GM12892 (cell line): ENCODE measurements at places on chromosomes 12 and 14.
A peak's percentile ranks its signal among the peaks of the same experiment; 100 is the strongest.

GRCh38 chr14:73170686-73171085 lies 34.4 kb downstream of the PSEN1 start:
- DNase-seq, result no peak

- DNase-seq, result no peak
Observed at GRCh38 chr14:31336646-31337045, 83.7 kb downstream of the HEATR5A start.

GRCh38 chr12:11839091-11839641 lies 189.7 kb downstream of the ETV6 start:
- DNase-seq, result no peak

GRCh38 chr14:35940291-35940690 lies 114.2 kb downstream of the BRMS1L start:
- DNase-seq, result no peak

- DNase-seq, result no peak
Observed at GRCh38 chr12:131098178-131098981, 144.7 kb downstream of the ADGRD1 start.

GRCh38 chr12:49331380-49332222 lies 5.4 kb downstream of the C1QL4 start:
- no peak for DNase-seq

DNA sequence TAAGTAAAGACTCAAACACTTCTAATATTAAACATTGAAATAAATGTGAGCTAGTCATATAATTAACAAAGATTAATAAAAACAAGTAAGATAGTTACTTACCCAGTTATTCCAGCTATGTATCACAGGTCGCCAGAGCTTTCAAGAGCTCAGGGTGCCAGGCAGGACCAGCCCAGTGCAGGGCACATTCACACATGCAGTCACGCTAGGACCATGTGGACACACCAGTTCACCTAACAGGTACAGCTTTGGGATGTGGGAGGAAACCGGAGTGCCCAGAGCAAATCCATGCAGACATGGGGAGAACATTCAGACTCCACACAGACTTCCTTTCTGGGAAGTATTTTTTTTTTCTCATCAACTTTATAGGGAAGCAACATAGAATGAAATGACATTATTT lies 39.3 kb upstream of the KCNA1 start:
- DNase-seq, result no peak

DNA sequence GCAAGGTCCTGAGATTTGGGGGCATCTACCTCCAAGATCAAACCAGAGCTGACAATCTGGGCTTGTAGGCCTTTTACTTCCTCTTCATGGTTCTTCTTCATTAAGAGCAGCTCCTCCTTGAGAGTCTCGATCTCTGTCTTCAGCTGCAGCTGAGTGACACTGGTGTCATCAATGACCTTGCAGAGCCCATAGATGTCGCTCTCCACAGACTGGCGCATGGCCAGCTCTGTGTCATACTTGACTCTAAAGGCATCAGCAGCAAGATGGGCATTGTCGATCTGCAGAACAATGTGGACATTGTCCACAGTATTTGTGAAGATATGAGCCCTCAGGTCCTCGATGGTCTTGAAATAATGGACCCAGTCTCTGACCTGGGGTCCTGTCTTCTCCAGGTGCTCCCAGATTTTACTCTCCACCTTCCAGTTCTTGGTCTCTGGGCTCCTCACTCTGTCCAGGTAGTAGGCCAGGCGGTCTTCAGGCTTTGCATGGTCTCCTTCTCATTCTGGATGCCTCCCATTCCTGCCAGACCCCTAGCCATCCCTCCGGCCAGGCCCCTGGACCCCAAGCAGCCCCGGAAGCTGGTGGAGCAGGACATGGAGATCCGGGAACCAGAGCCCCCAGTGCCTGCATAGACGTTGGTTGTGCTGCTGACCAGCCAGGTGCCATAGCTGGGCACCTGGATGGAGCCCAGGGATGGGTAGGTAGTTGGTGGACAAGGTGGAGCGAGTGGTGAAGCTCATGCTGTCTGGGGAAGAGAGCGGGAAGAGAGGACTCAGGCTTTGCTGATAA lies 141.0 kb downstream of the MSRB3 start:
- no peak for DNase-seq

DNA sequence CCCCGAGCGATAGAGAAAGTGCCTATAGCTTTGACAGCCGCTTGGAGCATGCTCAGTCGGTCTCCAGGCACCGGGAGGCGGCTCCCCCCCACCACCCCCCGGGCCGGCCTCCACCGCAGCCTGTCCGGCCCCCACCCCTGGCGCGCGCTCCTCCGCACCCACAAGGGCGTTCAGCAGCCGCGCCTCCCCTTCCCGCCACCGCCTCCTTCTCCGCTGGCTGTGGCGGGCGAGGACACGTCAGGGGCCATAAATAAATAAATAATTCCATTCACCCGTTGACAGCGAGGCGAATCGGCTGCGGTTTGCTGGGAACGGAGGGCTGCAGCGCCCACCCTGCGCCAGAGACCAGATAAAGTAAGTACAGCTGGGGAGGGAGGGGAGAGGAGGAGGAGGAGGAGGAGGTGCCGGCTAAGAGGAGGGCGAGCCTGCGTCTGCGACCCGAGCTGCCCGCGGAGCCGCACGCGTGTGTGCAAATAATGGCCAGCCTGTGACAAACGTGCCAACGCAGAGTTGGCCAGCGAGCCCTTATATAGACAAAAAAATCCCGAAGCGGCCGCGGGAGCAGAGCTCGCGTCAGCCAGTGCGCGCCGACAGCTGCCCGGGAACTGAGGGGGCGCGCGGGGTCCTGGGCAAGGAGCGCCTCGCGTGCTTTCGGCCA lies at the start of gene SLC16A7:
TSS of gene SLC16A7 (plus strand) at position 147 of the 658 bp plus-strand sequence. CDS start 108,773 bp downstream, outside the sequence.
- DNase-seq, result peak; percentile 38

DNA sequence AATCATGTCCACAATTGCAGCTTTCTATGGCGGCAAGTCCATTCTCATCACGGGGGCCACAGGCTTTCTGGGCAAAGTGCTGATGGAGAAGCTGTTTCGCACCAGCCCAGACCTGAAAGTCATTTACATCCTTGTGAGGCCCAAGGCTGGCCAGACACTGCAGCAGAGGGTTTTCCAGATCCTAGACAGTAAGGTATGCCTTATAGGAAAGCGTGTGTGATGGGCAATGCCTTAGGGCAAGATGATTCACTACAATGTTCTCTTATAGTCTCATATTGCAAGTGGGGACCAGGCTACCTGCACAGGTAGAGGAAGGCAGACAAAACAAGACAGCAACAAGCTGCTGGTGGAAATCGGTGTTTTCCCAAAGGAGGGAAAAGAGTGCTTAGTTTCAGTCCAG lies 110.5 kb downstream of the ERGIC2 start:
- no peak for DNase-seq

- no peak for DNase-seq
Observed at GRCh38 chr12:124512667-124513296, 54.6 kb downstream of the NCOR2 start.

GRCh38 chr12:34352098-34352497 lies 329.8 kb downstream of the ALG10 start:
- DNase-seq, result no peak

DNA sequence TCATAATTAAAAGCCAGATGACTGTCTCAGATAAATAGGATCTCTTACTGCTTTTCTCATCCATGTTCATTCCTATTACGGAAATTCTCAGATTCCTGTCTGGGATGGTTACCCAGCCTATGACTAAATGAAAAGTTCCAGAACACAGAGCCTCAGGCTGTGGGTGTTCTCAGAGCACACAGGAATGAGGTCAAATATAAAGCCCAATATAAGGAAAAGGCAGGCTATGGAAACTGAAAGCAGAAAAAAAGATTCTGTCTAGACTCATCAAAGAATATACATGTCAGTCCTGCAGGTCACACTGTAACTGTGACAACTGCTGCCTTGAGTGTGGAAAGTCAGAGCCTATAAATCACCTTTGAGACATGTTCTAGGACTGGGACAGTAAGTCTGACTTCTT lies 64.3 kb downstream of the DCAF5 start:
- no peak for DNase-seq

DNA sequence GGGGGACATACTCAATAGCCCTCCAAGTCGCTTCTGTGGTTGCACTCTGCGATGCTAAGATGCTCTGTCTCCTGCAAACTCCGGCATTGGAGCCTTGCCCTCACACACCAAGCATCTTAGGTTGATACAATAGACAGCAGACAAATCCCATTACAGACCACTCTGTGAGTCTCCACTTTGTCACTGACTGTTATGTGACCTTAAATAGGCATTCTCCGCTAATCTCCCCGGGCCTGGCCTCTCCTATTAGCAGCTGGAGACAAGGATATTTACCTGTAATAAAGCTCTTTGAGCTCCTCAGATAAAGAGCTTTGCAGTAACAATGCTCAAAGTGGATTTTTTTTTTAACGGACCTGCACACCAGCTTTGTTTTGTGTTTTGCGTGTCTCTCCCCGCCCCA lies 479.7 kb upstream of the TBX3 start:
- DNase-seq, result no peak

DNA sequence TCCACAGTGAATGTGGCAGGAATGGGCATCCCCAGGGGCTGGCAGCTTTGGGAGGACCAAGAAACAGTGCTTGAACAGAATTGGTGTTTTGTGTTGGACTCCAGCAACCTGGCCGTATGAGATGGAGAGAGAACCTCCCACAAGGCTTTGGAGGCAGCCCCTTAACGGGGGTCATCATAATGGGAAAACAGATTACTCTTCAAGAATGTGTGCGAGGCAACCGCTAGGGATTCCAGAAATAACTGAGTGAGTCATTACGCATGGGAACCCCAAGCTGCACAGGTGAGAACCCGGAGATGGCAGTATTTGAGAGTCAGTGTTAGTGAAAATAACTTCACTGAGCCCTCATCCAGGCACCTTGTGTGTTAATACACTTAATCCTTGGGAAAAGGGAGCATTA lies 567.8 kb upstream of the TBX3 start:
- no peak for DNase-seq

GRCh38 chr14:58717211-58717610 lies 79.4 kb downstream of the DACT1 start:
- no peak for DNase-seq

DNA sequence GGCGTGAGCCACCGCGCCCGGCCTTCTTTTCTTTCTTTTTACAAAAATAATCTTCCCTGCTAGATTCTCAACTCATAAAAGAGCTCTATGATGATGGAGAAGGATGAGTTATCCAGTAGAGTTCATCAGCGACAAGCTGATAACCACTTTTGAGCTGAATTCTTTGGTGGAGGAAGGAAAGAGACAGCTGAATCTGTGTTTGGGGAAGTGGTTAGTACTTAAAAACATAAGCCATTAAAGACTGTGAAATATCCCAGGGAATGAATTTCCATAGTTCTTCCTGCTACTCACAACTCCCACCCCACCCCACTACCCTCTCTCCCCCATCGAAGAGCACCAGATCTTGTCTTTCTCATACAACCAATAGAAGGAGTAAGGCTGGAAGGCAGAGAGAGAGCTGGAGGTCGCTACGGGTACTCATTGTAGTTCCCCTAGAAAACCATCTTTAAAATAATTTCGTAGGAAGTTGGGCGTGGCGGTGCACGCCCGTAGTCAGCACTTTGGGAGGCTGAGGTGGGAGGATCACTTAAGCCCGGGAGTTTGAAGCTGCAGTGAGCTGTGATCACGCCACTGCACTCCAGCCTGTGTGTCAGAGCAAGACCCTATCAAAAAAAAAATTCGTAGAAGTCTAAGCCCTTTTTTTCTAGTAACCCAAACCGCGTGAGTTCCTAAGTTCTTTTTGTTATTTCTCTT lies 647 bp upstream of the ESPL1 start:
- DNase-seq, result no peak

DNA sequence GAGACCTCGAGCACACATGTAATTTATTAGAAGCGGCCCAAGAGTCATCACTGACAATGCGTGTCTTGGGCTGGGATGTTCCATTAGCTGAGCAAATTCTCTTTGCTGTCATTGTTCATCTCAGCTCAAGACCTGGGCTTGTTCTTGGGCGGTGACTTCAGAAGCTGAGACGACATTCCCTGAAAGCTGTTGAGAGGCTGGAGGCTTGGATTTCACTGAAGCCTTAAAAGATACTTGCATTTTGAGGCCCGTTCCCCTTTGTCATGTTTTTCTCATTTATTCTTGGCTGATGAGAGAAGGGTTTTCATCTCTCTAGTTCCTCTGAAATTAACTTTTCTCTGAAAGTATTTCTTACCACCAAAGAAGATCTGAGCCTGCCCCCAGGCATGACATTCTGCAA lies 16.6 kb upstream of the SUSD6 start:
- no peak for DNase-seq

GRCh38 chr12:96698521-96698920 lies 208.5 kb upstream of the NEDD1 start:
- DNase-seq, result no peak

DNA sequence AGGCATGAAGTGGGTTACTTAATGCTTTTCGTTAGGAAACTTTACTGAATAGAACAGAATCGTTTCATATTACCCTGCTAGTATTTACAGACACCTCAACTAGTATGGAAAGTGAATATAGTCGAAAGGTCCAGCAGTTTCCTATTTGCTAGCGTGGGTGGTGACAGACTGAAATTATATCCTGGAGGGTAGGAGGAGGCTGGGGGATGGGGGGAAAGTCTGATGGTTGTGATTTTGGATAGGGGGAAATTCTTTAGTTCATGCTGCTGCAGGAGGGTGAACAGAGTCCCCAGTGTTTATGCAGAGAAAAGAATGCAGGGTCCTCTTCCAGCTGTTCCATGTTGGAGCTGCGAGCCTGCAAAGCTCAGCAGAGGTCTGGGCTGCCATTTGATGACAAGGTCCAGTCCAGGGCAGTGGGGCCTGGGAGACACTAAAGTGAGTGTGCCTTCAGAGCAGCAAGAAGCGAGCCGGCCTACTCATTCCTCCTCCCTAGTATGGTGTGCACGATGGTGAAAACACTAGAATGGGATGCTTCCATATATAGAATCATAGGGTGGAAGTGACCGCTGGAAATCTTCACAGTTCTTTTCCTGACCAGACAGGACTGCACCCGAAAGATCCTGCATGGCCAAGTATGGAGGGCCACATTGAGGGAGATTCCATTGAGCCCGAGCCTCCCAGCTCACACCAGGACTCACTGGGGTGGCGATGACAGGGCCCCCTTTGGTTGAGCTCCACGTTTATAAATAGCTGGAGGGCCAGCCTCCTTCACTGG lies 2.1 kb downstream of the SAMD4A start:
- no peak for DNase-seq
